Pericardium fibroblast (primary cell): ENCODE measurements at places on chromosomes 7 and 10. TPM values are rescaled to one million over a fixed set of nuclear protein-coding genes. Genes with fewer than 3 reads are reported as not detected.

Gene STEAP4
- total RNA-seq, result 4.9 TPM in 2 replicates

Gene MMP21
- not detected in 2 replicates for total RNA-seq

Gene LIPJ
- not detected in 2 replicates for total RNA-seq

Gene PON3
- 1.5 and 4.0 TPM in 2 replicates for total RNA-seq

Gene WNT8B
- total RNA-seq, result not detected in 2 replicates

Gene HMX3
- not detected in 2 replicates for total RNA-seq

Gene NXPH1
- total RNA-seq, result not detected in 2 replicates

Gene GDF2
- total RNA-seq, result not detected in 2 replicates

Gene CPA4
- 18.0 and 49.9 TPM in 2 replicates for total RNA-seq

Gene AKR1B15
- total RNA-seq, result not detected in 2 replicates

Gene SPDYE9
- not detected in 2 replicates for total RNA-seq
